CD8-positive, alpha-beta T cell (primary cell): ENCODE measurements at places on chromosomes 7 and 10. TPM values are rescaled to one million over a fixed set of nuclear protein-coding genes. Genes with fewer than 3 reads are reported as not detected.

- no peak for DNase-seq
Observed at GRCh38 chr7:117047496-117047895, 94.2 kb downstream of the ST7 start.

DNA sequence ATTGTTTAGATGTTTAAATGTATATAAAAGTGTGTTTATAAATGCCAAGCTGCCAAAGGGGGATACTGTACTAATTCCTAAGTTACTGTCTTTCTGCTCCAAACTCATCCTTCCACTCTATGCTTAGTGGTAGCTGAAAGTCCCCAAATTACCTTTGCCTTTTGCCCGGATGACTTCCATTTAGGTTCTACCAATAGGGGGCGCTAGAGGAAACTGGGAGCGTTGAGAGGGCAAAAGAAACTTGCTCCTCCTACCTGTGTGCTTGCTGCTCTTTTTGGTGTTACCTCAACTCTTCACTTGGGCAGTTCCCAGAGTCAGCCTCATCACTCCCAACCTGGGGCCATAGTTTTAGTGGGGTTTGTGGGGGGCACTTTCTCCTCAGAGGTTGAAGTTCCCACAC, 5.9 kb upstream of the OR2A25 start:
- no peak for DNase-seq

GRCh38 chr10:59894114-59894513, 12.2 kb downstream of the CCDC6 start:
- DNase-seq = no peak

DNA sequence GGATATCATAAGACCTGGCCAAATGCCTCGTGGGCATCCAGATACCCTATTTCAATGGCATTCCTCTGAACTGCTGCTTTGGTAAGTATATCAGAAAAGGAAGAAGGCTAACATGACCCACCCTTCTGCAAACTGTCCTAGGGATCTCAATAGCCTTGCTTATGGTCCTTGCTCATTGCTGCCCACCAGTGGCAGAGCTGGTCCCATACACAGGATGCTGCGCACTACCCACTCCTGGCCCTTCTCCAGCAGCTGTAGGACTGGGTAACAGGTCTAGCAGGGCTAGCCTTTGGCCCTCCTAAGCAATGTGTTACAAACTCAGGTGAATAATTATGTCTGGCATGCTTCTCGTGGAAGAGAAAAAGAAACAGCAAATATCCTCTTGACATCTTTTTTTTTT, 72.5 kb downstream of the C10orf90 start:
- DNase-seq = peak; percentile 7

DNA sequence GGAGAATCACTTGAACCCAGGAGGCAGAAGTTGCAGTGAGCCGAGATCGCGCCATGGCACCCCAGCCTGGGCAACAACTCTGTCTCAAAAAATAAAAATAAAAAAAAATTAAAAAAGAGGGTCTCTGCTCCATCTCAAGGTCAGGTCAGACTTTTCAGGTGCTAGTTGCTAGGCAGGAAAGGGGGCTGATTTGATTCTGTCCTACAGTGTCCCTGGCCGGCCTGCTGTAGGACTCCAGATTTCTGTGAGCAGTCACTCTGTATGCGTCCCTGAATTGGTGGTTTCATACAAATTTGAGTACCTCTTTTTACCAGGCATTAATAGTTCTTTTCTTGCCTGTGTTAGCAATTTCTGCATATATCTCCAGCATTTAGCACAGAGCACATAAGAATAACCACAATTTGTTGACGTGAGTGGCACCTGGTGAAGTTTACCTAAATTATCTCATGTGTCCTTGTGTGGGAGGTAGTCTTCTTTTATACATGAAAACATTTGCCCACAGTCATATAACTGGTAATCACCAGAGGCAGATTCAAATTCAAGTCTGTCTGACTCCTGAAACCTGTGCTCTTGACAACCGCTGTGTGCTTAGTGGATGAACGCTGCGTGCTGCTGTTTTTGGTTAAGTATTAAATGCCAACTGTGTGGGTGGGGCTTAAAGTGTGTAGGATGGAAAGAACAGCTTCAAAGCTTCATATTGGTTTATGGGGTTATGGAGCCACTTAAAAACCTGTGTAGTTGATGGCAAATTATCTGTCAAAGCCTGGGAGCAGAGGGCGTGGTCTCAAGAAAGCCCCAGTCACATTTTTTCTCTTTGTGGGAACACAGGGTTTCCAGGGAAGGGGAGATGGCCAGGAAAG, 3.2 kb upstream of the ZNF775 start:
- DNase-seq = no peak

DNA sequence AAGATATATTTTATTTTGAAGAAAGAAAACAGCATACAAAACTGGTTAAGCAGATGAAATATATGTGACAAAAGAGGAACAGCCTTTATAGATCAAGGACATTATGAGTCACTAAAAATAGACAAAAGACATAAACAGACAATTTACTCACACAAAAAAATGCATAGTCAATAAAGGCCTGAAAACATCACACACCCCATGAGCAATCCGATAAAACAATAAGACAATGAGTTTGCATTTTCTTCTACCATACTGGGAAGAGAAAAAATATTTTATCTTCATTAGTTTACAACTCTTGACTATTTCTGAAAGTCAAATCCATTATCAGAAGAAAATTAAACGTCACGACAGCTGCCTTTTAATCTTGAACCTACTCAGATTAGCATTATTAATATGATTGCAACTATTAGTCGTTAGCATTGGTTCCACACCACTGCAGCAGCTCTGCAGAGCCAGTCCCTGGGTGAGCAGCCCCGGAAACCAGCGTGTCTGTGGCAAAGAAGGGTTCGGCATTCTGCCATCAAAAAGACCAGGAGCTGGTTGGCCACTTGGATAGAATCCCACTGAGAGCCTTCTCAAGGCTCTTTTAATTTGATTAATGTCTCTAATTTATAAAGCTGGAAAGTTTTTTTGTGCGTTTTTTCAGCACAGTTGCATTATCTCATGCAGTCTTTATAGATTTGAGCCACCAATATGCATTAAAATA, 305.4 kb upstream of the SHH start:
- no peak for DNase-seq

GRCh38 chr7:28405662-28406061, 6.7 kb upstream of the CREB5 start:
- no peak for DNase-seq

DNA sequence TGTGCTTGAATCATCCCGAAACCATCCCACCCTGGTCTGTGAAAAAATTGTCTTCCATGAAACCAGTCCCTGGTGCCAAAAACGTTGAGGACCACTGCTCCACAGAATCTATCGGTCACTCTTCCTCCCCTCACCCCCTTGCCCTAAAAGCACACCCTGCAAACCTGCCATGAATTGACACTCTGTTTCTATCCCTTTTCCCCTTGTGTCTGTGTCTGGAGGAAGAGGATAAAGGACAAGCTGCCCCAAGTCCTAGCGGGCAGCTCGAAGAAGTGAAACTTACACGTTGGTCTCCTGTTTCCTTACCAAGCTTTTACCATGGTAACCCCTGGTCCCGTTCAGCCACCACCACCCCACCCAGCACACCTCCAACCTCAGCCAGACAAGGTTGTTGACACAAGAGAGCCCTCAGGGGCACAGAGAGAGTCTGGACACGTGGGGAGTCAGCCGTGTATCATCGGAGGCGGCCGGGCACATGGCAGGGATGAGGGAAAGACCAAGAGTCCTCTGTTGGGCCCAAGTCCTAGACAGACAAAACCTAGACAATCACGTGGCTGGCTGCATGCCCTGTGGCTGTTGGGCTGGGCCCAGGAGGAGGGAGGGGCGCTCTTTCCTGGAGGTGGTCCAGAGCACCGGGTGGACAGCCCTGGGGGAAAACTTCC, 784 bp upstream of the SERPINE1 start:
- peak; percentile 43 for DNase-seq

- no peak for DNase-seq
Observed at GRCh38 chr7:23353172-23353571, 54.0 kb downstream of the MALSU1 start.

DNA sequence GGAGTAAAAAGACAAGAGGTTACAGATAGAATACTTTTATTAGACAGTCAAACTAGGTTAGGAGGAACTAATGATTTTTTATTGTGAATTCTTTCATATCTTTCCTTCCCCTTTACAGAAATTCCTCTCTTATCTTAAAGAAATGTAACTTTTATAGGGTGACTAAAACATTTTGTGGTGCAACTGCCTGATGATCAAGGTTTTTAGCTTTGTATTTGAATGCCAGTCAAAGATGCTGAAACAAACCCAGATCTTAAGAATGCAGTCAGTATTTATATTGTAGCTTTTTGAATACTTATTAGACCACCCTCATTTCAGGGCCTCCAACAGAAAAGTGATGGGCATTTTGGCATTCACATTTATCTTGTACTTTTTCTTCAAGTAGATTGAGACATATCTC, 27.4 kb downstream of the TAX1BP1 start:
- no peak for DNase-seq

DNA sequence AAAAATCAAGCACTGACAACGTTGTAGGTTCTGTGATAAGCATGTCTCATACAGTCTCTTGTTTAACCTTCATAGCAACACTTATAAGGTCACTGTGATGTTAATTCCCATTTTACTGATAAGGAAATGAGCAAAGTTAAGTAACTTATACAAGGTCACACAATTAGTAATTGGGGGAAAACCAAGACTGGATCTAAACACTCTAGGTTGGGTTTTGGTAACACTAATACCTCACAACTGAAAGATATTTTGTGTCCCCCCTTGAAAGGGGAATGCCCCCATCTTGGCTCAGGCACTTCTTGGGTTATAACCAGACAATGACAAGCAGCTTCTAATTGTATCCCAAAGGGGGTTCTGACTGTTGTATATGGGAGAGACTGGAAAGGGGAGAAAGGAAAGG, 36.0 kb upstream of the ABCB4 start:
- no peak for DNase-seq

DNA sequence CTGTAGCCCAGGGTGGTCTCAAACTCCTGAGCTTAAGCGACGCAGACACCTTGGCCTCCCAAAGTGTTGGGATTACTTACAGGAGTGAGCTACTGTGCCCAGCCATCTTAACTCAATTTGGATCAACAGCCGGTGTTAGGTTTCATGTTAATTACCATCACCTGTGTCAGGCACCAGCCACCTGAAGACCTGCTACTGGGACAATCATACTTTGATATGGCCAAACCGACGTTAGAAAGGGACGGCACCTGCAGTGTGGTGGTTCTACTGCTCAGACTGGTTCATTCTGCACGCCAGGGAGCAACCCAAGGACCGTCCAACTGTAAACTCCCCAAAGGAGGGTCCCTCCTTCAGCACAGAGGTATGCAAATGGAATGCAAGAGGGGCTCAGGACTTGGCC, 74.2 kb upstream of the CYTH3 start:
- DNase-seq = no peak

DNA sequence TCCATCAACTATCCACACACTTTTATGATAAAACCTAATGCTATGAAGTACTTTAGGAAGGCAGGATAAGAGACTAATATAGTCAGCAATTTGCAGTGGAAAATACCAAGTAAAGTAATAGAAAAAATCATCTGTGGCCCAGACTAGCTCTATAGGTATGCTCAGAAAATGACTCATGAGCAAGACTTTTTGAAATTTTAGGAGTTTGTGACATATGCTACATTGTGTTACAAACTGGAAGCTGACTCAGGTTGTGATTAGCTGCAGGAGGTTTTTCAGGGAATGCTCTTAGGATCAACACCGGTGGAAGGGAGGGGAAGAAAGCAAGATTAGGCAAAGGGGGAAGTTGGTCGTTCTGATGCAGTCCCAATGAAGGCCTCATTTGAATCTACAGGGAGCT, 56.1 kb downstream of the FEZF1 start:
- DNase-seq = no peak

GRCh38 chr10:6748029-6748428, 168.0 kb upstream of the PRKCQ start:
- DNase-seq = no peak

GRCh38 chr10:111392910-111393309, 316.1 kb downstream of the ADRA2A start:
- no peak for DNase-seq

GRCh38 chr10:22848509-22848908, 79.3 kb upstream of the ARMC3 start:
- no peak for DNase-seq

GRCh38 chr7:82559193-82559805, 115.7 kb upstream of the CACNA2D1 start:
- DNase-seq = no peak

DNA sequence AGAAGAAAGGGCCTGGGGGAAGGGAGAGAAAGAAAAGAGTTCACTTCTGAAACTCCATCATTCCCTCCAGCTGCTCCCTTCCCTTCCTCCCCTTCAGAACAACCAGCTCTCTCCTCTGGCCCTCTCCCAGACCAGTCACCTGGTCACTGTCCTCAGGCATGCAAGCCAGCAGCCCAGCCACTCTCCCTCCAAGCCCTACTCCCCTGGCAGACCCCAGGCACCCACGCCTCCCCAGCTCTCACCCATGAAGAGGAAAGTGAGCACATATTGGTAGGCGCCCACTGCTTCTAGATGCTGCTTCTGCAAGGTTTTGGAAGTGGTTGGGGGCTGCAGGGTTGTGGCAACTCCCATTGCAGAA, 353 bp downstream of the MOGAT3 start:
- DNase-seq = no peak

DNA sequence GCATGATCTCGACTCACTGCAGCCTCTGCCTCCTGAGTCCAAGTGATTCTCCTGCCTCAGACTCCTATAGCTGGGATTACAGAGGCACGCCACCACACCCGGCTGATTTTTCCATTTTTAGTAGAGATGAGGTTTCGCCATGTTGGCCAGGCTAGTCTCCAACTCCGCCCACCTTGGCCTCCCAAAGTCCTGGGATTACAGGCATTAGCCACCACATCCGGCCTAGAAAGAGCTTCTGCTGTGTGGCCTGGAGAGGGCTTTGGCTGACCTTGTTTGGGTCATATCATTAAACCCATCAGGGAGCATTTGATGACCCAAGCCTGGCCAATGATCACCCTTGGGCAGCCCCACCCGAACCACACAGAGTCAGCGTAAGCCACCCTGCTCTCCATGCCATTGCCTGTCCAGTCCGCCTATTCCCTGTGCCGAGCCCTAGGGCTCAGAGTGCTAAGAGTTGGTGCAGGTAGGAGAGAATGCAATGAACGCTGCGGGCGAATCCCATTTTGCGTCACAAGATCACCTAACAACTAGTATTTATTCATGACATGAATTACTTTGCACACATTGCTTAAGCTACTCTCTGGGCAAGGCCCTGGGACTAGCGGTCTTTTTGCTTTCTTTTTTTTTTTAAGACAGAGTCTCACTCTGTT, 22.3 kb upstream of the GDI2 start:
- DNase-seq = no peak

DNA sequence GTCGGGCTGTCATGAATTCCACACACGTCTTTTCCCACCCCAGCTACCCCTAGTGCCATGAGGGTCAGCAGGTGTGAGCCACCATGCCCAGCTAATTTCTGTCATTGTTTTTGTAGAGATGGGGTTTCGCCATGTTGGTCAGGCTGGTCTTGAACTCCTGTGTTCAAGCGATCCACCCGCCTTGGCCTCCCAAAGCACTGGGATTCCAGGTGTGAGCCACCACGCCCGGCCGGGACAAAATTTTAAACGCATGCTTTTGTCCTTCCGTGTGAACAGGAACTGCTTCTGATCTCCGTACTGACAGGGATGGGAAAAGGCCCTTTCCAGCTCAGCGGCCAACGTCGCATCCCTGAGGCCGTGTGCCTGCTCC, 15.6 kb upstream of the ZFAND2A start:
- DNase-seq = no peak

The SP8 gene
- total RNA-seq = not detected

The PNLIPRP3 gene
- total RNA-seq = not detected

The FAM24B gene
- total RNA-seq = 12.7 TPM

The GARIN1A gene
- 0.65 TPM for total RNA-seq

The CCL24 gene
- total RNA-seq = not detected

The TSPAN13 gene
- 0.69 TPM for total RNA-seq

The LGI1 gene
- not detected for total RNA-seq

The HILPDA gene
- 1.3 TPM for total RNA-seq

The COL1A2 gene
- not detected for total RNA-seq

The CYP2C19 gene
- total RNA-seq = not detected

The TMEM176B gene
- total RNA-seq = not detected
